Right lung (tissue), 10 donors: ENCODE measurements at places on chromosomes 2 and 18. TPM values are rescaled to one million over a fixed set of nuclear protein-coding genes. Genes with fewer than 3 reads are reported as not detected.

DNA sequence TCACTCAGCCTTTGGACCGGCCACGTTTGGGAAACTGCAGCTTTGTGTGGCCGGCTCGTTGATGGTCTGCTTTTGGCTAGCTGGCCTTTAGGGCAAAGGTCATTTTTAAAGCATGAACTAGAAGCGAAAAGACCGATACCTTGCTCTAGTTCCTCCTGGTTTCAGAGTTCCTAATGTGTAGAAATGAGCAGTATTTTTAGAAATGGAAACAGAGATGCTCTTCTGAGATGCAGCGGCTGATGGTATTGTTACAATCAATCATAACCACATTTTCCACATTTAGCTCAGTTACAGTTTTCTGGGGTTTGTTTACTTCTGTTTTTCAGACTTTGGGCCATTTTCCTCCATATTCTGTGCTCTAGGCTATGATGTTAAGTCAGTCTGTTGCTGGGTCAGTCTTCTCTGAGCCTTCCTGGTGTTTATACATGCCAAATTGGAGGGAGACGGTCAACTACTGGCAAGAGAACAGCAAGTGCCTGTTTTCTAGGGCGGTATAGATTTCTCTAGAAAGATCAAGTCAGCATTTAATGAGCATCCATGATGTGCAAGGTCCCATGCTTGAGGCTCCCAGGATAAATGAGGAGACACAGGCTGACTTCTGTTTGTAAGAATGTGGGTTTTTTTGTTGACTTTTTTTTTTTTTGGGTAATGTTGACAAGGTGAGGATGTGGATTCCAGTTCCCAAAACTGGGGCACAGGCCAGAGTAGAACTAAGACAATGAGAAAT, 28.0 kb downstream of the RNF144A start:
- DNase-seq, result no peak

- no peak for DNase-seq
Measured at GRCh38 chr2:24214880-24215279, 40.0 kb downstream of the FAM228A start.

DNA sequence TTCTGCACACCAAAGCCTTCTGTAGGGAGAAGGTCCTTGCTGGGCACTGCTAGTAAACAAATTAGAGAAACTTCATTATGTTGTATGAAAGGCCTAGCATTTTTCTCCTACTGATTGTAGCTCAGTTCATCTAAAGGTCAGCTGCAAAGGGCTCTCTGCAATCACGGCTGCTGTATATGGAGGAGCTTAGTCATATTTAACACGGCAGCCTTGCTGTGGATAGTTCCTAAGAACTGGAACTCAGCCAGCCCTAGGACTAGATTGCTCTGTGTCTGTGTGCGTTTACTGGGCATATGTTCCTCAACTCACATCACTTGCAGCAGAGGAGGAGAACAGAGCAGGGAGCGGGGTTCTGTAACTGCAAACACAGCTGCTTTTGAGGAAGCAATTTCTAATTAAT, 1103.9 kb upstream of the KLHL29 start:
- peak; percentile 59 for DNase-seq

- no peak for DNase-seq
Measured at GRCh38 chr18:23893653-23894052, 120.9 kb upstream of the TTC39C start.

DNA sequence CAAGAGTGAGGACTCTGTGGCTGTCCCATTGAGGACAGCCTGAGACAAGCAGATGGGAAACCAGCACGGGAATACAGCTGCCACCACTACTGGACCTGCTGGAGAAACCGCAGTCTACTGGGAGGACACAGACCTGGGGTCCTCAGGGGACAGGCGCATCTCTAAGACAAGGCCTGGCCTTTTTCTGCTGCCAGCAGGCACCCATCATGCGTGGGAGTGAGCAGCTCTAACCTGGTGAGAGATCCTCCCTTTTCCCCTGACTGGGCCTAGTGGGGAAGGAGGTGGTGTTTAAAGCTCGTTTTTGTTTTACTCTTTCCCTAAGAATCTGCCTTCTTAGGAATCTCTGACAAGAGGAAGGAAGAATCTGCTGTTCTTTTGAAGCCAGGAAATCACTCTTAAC, 36.6 kb downstream of the CYRIA start:
- no peak for DNase-seq

- DNase-seq, result no peak
Measured at GRCh38 chr2:25743132-25743830, 69.9 kb upstream of the DTNB start.

GRCh38 chr2:63189026-63189425, 138.4 kb downstream of the OTX1 start:
- DNase-seq, result no peak

DNA sequence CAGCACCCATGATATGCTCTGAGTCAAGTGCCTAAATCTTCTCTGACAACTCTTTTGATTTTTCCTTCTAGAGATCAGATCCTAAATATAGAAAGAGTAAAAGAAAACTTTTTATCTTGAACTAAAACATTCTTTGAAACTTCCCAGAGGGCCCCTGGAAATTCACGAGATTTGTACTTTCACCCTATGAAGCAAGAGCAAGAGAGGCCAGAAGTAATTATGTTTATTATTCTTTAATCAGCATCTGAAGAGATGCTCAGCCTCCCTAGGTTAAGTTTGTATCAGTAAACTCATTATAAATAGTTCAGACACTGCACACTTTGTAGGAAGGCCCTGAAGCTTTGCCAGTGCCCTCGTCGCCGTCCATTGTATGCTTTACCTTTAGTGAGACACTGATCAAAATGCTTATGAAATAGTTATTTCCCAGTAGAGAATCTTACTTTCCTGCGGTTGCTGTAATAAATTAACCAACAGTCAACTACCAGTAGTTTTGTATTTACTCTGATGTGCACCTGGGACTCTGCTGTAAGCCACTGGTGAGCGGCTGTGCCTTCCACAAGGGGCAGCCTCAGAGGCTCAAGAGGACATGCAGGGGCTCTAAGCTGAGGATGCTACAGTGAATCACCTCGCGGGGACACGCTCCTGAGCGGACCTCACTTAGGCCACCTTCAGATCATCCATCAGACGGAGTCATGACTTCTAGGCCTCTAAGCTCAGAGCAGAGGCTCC, 71.9 kb downstream of the BIN1 start:
- DNase-seq, result no peak

DNA sequence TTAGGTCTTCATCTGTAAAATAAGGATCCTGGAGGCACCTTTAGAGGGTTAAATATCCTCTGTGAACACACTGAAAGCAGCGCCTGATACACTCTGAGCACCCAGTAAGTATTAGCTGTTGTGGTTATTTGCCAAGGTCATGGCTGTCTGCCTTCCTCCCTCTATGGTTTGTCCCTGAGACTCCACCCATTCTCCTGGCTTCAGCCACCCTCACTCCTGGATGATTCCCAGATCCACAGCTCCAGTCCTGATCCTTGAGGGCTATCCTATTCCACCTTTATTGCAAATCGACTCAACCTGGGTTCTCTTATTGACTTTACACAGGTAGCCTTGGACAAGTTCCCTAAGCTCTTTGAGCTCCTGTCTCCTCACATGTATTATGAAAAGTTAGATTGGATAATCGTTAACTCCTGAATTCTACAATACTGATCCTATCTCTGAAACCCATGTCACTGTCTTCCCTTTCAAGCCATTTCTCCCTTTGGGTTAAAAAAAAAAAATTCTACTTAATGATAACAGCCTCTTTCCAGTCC, 162.3 kb downstream of the LAMA3 start:
- no peak for DNase-seq

- DNase-seq, result no peak
Measured at GRCh38 chr18:8730080-8730827, 24.9 kb downstream of the MTCL1 start.

DNA sequence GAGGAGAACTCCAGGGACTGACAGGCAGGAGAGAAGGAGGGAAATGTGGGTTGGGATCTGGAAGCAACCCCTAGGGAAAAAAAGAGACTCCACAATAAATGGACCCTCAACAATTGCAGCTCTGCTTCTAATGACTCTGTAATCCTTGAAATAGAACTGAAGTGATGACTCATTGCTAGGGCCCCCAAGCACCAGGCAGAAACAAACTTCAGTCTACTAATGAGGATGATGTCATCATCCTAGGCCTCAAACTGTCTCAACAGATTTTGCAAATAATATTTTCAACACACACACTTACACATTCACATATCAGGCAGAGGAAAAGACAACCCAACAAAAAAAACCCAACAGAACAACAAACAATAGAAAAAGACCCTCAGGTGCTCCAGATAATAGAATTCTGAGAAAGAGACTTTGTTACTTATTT, 143.3 kb downstream of the HDAC4 start:
- no peak for DNase-seq

GRCh38 chr2:237223201-237223861, 137.6 kb downstream of the COPS8 start:
- no peak for DNase-seq

GRCh38 chr2:188130317-188130716, 161.4 kb upstream of the GULP1 start:
- DNase-seq, result no peak

Gene SP140
- polyA plus RNA-seq, result 0.74 TPM

Gene CLHC1
- 32.9 TPM for polyA plus RNA-seq

Gene FOXI3
- not detected for polyA plus RNA-seq

Gene RAD51AP2
- 0.69 TPM for polyA plus RNA-seq

Gene ECEL1
- 0.27 TPM for polyA plus RNA-seq

Gene CCBE1
- polyA plus RNA-seq, result 93.1 TPM

Gene IL36RN
- not detected for polyA plus RNA-seq
